Erythroblast (primary cell): ENCODE measurements at places on chromosomes 1 and 21.
A peak's percentile ranks its signal among the peaks of the same experiment; 100 is the strongest.

DNA sequence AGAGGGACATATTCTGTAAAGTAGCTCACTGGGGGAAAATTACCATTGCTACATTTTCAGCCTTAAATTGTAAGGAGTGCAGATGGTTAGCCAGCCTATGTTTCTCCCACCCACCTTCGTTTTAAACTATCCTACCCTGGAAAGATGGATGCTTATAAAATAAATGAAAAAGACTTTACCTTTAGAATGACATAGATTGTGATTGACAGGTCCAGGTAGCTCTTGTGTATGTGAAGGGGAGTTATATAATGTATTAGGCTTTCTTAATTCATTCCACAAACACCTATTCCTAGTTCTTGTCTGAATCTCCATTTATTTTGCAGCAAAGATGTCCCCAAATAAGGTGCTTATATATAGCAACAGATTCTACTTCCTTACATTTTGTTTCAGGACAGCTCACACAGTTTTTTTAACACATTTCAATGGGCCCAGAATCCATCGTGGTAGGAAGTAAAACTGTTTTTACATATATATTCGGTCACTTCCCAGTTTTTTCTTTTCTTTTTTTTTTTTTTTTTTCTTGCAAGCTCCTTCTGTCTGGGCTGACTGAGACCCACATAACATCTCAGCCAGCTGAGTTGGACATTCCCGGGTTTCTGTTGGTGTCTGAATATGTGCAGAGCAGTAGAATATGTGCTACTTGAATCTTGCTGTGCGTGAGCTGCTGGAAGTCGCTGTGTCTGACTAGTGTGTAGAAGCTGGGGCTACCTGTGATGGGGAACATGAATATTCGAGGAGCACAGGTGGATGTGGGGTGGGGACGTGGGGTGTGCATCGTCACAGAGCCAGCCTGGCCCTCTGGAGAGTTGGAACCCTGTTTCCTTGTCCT is 27.8 kb downstream of the UCK2 start:
- DNase-seq = no peak

DNA sequence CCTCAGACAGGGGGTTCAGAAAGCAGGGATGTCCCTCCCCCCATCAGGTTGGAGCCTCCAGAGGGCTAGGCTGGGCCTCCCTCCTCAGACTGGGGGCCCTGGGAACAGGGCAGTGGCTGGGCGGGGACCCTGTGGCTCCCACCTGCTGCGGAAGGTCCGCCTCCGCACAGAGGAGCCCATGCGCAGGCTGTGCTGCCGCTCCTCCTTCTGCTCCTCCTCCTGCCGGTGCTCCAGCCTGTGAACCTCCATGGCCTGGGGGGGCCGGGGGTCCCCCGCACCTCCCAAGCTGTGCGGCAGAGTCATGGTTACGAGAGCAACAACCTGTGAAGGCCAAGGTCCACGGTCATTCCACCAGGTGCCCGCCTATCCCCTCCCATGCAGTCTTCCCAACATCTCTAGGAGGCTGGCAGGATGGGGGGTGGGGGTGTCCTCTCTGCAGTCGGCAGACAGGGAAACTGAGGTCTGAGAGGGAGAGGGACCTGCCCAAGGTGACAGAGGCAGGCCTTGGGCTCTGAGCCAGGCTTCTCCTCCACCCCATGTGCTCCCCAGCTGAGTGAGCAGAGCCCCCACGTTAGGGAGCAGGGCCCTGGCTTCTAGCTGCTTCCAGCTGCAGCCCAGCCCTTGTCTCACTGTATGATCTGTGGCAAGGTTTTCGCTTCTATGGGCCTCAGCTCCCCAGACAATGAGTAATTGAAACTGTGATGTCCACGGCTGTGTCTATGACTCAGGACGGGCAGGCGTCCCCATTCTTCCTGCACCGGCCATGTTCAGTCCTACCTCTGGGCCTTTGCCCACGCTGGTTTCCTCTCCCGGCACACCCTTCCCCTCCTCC is 3.4 kb downstream of the MYOM3 start:
- no peak for DNase-seq

- no peak for DNase-seq
Observed at GRCh38 chr1:34262023-34262853, 85.5 kb downstream of the C1orf94 start.

DNA sequence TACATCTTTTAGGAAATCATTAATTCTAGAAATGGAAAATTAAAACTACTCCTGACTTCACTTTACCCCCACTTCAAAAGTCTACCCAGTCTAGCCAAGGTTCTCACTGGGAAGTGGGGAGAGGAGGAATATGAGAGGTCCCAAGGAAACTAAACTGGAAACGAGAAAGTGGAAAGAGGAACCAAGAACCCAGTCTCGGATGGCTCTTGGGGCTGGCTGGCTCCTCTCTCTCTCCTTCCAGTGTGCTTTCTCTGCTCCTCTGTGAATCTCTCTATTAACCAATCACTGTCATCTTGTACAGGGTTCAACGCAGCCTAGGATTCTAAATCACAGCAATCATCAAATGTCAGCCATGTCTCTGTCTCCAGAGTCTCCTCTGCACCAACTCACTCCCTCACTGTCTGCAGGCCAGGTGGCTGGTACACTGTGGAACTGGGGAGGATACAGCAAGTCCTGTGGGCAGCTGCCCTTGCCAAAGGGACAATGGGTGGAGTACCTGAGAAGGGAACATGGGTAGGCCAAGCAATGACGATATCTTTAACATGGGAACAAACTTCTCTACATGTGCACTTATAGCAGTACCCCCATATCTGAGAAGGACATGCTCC is 33.7 kb downstream of the GNB1 start:
- DNase-seq = no peak

DNA sequence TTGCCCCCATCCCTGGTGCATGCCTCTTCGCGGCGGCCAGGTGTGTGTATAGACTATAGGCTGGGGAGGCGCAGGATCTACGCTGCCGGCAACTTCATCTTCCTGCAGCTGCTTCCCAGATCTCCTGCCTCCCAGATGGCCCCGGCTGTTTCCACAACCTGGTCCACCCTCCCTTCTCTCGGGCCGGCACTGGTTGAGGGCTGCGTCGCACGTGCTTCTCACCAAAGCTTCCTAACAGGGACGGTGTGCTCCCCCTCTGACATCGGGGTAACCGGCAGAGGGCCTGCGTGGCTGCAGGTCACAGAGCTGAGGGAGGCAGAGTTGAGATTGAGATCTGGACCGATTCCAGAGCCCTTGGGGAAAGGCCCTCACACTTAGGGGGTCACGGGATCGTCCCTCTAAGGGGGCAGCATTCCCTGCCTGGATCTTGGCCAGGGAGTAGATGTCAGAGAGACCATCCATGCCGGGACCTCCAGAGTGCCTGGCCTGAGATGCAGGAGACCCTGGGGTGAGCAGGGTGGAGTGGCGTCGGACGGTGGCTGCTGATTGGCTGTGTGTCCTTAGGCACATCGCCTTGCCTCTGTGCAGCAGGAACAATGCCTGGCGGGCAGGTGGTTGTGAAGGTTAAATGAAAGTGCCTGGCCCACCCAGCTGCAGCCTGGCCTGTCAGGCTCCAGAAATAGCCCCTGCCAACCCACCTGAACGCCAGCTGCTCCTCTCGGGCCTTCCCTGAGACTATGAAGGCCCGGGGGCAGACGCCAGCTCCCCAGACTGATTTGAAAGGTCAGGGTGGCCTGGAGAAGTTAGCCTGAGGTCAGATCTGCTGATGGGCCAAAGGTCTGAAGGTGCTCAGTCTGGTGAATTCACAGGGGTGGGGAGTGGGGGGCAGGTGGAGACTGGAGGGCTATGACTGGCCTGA is 6.1 kb upstream of the MASP2 start:
- no peak for DNase-seq

DNA sequence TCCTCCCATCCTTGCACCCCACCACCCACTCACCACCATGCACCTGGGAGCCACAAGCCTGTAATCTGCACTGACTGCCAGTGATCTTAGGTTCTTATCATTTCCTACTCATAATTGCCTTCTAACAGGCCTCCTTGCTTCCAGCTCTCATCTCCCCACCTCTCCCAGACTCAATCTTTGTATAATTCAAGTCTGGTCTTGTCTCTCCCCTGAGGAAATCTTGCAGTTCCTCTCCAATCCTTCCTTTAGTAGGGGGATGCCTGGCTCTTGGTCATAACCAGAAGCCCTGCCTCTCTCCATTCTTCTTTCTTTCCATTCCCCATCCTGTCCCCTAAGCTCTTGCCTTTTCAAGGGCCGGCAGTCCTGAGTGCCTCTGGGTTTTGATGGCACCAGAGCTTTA is 27.8 kb downstream of the PIGM start:
- no peak for DNase-seq

- no peak for DNase-seq
Observed at GRCh38 chr1:155125946-155126555, 1.6 kb upstream of the EFNA1 start.

DNA sequence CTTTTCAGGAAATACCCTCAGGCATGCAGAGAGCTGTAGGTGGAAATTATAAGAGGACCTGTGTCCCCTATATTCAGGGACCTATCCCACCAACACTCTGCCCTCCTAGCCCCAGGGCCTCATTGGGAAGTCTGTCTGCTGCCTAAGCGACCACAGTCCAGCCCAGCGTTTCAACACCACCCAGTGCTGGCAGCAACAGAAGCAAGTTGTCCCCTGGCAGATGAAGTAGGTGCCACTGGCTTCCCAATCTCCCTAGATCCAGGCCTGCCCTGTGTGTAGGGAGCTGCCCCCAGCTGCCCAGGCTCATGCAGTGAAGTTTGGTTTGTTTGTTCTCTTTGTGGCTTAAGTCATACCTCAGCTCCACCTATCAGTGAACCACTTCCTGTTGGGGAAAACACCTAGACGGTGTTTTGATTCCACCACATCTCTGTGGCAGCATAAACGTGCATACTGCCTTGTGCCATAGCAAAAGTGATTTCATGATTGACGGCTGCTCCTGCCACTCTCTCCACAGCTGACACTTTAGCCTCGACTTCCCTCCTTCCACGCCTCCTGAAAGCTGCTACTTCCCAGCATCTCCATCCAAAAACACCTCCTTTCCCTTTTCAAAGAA is 8.1 kb upstream of the LEFTY1 start:
- DNase-seq = no peak

DNA sequence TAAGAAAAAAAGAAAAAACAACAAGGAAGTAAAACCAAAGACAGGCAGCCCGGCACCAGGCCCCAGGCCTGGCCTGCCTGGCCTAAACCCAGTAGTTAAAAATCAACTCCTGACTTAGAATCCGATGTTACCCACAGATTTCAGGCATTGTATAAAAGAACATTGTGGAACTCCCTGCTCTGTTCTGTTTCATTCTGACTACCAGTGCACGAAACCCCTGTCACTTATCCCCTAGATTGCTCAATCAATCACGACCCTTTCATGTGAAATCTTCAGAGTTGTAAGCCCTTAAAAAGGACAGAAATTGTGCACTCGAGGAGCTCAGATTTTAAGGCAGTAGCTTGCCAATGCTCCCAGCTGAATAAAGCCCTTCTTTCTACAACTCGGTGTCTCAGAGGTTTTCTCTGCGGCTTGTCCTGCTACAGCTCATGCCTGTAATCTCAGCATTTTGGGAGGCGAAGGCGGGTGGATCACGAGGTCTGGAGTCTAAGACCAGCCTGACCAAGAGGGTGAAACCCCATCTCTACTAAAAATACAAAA is 15.6 kb upstream of the MYOCOS start:
- no peak for DNase-seq

DNA sequence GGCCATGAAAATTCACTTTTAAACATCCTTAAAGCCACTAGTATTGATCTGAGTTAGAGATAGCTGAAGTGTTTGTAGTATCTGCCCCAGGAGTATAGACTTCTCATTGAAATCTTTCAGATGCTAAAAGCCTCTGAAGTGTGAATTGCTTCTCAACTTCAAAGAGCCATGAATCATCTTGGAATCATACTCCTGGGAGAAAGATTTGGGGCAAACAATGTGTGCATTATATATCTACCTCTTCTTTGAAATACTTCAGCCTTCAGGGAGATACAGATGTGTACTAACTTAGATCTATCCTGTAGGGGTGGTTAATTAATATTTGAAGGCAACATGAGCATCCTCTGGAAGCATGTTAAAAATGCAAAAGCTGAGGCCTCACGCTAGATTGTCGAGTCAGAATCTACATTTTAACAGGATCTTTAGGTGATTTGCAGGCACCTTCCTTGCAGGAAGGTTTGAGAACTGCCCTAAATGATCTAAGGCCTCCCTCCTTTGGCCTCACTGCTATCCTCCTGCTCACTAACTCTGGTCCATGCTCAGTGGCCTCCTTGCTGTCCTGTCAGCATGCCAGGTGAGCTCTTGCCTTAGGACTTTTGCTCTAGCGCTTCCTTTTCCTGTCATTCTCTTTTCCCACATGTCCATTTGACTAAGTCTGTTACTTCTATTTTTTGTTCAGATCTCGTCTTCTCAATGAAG is 6.0 kb upstream of the SCYL3 start:
- no peak for DNase-seq

- DNase-seq = no peak
Observed at GRCh38 chr1:43986712-43987111, 4.7 kb upstream of the CCDC24 start.

- DNase-seq = no peak
Observed at GRCh38 chr21:44954281-44954771, 14.5 kb downstream of the SLX9 start.

DNA sequence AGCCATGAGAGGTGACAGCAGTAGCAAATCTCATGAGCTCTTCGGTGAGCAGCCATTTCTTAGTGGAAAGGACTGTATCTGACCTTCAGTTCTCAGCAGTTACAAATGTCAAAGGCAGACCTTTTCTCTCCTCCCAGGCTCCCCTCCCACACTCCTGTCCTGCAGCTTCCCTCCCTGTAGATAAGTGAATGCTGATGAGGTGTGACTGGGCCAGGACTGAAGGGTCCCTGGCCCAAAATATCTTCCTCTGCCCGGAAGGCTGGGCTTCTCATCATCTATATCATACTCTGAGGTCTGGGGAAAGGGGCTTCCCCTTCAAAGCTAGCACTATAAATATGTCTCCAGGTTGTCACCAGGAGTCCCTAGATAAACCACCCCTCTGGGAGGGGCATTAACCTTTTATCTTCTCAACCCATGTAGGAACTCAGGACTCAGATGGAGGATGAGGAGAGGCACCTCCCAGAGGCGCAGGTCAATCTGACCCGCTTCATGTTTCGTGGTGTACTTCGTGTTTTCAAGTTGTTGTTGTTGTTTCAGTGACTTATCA is 3.6 kb upstream of the ADAMTSL4 start:
- peak; percentile 68 for DNase-seq

DNA sequence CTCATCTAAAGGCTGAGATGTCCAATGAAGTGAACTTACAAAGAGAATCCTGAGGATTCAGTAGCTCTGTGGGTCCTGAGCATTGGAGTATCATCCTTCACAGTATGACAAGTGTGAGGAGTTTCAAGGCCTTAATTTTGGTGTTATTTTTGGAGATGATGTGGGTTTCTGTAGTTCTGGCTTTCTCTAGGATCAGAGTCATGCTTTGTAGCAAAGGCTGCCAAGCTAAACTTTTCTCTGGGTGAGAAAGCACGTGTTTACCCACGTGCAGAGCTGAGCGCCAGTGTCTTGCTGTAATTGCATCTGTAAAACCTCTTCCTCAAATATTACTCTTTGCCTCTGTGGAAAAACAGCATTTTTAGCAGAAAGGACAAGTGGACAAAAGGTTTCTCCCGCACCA is 387.8 kb upstream of the LYPLAL1 start:
- no peak for DNase-seq

GRCh38 chr1:40769815-40770214 is 13.8 kb upstream of the KCNQ4 start:
- DNase-seq = no peak

GRCh38 chr1:114902343-114902742 is 47.7 kb downstream of the SYCP1 start:
- DNase-seq = no peak
